AG04449 (cell line): ENCODE measurements at places on chromosomes 1 and 21.

GRCh38 chr1:91885716-91886506, at the start of gene TGFBR3:
Gene TGFBR3, minus strand, starts transcription at chr1:91886151. Its CDS starts 24,620 bp downstream, at chr1:91861531.
- DNase-seq, result no peak

GRCh38 chr1:71908871-71909390, 373.4 kb downstream of the NEGR1 start:
- no peak for DNase-seq

- no peak for DNase-seq
Observed at GRCh38 chr1:162281426-162281825, 95.2 kb downstream of the SPATA46 start.

DNA sequence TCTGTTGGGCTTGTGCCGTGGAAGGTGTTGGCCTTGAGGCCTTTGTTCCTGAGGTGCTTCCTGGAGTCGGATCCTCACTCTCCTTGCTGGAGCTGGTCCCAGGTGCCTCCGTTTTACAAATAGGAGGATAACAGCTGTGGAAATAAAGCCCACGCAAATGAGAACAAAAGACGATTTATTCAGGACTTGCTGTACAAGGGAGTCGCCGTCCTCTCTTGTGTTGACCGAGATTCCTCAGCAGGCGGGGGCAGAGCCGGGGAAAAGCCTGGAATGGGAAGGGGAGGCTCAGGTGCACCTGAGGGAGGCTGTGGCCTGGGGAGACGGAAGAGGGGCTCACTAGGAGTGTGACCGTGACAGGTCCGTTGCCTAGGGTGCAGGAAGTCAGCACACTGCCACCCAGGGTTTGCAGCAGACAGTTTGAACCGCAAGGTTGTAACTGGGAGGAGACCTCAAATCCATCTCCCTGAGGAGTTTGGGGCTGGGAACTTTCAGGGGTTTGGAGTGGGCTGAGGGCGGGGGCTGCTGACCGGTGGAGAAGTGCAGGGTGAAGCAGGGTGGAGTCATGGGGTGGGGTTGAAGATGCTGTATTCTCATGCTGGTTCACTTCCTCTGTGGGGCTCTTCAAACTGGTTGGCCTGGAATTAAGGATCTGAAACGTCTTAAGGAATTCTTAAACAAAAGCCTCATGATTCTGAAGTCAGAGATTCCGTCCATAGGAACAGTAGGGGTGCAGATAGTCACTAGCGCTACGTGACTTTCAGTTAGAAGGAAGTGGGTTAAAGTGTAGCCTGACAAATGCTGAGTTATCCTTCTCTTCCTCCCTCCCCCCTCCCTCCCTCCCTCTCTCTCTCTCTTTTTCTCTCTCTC, 2.6 kb upstream of the CSTB start:
- no peak for DNase-seq

- no peak for DNase-seq
Observed at GRCh38 chr1:84159533-84160240, 15.6 kb downstream of the PRKACB start.

GRCh38 chr1:64231654-64232053, 28.2 kb downstream of the UBE2U start:
- DNase-seq, result no peak

DNA sequence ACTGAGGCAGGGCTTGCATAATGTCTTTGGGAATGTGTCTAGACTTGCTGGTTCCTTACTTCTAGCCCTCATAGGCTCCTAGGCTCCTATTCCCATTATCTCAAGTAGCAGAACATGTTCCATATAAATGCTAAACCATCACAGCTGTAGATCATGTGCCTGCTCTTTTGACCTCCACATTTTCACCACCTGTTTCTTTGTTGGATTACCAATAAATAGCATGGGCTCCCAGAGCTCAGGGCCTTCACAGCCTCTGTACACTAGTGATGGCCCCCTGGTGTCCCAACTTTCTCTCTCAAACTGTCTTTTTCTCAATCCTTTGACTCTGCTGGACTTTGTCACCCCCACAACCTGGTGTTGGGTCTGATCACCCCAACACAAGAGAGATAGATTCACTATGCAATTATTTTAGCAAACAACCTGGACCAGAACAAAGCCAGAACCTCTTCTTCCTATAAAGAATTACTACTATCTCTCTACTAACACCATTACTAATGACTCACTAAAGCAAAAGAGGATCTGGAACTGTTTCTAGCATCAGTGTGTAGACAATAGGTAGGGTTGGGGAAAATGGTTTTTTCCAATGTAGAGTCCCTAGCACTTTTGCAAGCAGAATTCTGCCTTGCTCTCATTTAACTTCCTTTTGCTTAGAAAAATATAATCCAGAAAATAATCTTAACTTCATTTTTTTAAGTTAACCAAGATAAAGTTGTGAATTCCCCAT, 51.7 kb downstream of the WLS start:
- no peak for DNase-seq

- DNase-seq, result no peak
Observed at GRCh38 chr1:8747879-8748825, 69.3 kb downstream of the RERE start.

DNA sequence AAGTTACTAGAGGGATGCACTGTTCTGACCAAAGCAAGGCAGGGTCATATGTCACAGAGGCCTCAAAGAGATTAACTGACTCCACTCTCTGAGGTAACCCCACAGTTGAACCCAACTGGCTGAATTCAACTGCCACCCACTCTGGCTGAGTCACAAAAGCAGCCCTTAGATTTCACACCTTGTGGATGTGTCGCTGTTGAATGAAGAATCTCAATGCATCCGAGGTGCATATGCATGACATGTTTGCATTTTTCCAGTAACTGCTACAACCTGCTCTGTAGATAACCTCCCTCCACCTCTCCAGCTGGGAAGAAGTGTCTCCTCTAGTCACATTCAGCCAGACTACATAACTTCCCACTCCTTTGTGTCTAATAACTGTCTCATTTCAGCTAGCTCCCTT, 27.9 kb upstream of the KIF21B start:
- no peak for DNase-seq

DNA sequence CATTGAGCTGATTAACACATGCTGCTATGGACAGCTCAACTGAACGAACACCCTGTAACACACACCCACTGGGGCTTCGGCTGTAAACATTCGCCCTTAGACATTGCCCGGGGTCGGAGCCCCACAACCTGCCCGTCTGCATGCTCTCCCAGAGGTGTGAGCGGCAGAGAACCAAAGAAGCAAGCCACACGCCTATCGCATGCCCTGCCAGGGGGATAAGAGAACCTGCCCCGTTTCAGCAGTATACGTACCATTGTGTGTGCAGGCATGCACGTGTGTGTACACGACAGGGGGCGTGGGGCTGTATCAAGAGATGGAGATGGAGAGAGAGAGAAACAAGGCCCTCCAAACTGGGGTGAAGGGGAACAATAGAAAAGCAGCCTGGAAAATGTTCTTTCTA, 9.9 kb upstream of the DESI2 start:
- DNase-seq, result no peak

DNA sequence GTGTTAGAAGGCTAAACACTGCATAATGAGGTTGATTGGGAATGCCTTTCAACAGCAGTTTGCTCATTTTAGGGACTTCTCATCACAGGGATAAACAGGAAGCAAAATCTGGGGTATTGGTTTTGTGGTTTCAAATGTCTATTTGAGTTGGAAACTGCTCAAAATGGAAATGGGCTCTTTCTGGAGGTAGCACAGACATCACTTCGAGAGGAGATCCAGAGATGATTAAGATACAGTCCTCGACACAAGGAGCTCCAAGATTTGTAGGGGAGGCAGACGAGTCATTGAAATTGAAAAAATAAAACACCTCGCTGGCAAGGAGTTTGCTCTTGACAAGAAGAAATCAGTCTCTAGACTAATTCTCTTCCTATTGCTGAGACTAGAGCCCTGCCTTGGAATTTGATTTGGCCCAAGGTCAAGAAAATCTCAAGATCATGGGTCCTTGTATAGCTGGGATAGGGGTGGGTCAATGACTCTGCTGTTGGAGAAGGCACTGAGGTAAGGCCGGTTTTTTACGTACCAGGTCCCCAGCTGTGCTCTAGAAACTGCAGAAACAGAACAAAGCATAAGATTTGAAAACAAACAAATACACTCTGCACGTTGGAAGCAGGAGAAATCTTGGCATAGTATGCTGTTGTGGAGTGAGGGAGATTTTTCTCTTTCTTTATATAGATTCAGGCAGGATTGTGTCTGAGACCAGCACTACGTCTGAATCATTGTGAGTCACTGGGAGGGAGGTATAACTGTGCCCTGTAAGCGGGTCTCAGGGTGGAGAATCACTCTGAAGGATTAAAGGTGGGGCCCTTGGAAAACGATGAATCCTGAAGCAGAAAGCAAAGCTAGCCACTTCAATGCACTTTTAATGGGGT, 17.7 kb upstream of the KLHDC8A start:
- no peak for DNase-seq

GRCh38 chr21:33668180-33668579, 25.9 kb downstream of the ITSN1 start:
- no peak for DNase-seq

GRCh38 chr1:204493145-204493983, 1.2 kb downstream of the PIK3C2B start:
- no peak for DNase-seq

- DNase-seq, result no peak
Observed at GRCh38 chr1:208369045-208369444, 124.9 kb upstream of the PLXNA2 start.

DNA sequence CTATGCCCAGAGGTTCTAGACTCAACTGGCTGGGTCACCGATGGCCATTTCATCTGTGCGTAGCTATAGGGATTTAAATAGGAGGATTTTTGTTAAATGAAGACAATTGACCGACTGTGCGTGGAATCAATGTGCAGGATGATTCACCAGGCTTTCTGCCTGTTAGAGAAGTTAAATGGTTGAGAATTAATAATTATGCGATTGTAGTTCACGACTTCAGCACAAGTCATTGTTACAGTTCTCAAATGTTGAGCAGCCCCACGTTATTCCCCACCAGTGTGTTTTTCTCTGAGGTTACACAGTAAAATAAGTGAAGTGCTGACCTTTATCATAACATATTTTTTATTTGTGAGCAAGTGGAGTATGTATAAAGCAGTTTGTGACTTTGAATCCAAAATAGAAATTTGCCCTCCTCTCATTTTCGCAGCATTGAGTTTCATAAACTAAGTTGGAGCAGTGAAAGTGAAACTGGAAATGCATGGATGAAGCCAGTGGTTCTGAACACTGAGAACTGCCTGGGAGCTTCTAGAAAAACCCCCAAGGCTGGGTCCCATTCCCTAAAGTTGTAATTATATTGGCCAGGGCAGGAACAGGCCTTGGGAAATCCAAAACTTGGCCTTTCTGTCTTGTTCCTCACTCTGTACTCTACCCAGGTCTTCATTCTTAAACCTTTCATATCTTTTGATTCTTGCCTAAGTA, 102.6 kb downstream of the GALNT2 start:
- no peak for DNase-seq

DNA sequence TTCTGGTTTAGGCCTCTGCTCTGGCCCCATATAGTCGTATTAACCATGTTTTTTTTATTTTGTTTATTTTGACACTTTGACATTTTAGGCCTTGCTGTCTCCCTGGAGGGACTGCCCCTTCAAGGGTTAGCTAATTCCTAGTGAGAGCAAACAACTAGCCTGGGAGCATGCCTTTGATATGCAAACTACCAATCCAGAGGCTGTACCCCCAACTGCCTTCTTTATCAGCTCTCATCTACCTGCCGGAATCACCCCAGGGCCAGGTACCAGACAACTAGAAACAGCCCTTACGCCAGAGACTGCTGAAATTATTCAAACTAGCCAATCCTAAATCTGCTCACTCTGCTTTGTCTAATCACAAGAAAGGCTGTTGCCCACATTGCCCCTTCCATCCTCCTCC, 13.0 kb upstream of the ST6GALNAC5 start:
- DNase-seq, result no peak

DNA sequence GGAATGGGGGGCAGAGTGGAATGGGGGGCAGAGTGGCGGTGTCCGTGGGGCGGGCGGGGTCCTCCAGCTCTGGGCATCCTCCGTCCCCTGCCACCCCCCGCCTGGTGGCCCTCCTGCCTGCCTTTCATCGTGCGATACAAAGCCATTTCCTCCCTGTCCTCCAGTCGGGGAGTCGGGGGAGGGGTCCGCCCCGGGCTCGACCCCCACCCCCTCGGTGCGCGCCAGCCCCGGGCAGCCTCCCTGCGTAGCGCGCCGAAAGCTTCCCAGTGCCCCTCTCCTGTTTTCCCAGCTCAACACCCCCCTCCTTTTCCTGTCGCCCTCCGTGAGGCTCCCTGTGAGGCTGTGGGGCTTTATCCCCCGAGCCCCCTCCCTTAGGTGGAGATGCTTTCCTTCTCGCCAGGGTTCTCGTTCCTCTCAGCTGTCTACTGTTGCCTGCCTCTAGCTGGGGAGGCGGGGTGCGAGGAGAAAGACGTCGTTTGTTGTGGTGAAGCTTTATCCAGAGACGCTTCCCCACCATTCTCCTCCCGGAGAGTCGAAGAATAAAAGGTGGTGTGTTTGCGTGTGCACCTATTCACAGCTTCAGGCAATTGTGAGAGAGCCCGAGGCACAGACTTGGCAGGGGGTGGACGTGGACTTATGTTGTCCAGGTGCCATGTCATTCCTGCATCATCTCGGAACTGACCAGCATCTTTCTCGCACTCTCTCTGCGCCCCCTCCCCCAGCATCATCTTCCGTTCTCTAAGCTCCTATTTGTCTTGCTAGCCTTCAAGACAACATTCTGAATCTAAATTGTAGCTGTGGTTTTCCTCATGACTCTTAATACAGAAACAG, 848 bp downstream of the DNM3 start:
- DNase-seq, result no peak

- no peak for DNase-seq
Observed at GRCh38 chr21:45517249-45518065, 24.8 kb downstream of the SLC19A1 start.

GRCh38 chr1:193366764-193367507, 180.5 kb upstream of the B3GALT2 start:
- DNase-seq, result no peak

GRCh38 chr1:1287288-1288110, 7.3 kb downstream of the SCNN1D start:
- DNase-seq, result no peak

GRCh38 chr1:163999131-163999530, 559.9 kb upstream of the PBX1 start:
- DNase-seq, result no peak

DNA sequence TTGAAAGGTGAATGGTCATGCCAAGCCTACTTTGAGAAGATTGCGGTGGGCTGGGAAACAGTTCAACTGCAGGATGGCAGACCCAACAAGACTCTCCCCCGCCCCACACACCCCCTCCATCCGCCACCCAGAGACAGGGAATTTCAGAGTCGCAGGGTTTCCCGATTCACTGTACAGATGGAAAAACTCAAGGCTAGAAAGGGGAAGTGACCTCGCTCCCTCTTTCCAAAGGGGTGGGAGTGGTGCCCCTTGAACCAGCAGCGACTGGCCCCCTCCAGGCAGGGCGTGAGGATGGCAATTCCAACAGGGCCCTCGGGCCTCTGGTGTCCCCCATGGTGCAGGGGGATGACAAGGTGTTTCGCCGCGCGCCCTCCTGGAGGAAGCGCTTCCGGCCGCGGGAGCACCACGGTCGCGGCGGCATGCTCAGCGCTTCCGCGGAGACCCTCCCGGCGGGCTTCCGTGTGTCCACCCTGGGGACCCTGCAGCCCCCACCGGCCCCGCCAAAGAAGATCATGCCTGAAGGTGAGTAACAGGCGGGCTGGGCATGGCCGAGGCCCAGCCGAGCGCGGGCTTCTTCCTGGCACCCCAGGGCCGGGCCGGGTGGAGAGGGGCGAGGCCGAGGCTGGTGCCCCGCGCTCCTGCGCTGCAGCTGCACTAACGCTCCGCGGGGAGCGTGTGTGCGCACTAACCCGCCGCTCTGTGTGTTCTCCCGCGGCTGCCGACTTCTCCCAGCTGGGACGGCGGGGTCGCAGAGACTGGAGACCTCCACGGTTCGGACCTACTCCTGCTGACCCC, 10.4 kb downstream of the MYOG start:
- no peak for DNase-seq
